Smooth muscle cell of bladder (primary cell): ENCODE measurements at places on chromosomes 4 and X. TPM values are rescaled to one million over a fixed set of nuclear protein-coding genes. Genes with fewer than 3 reads are reported as not detected.

Gene PAK3
- 1.6 TPM in 2 replicates for total RNA-seq

Gene DMRTC1
- not detected in 2 replicates for total RNA-seq

Gene GNPDA2
- 25.0 and 27.4 TPM in 2 replicates for total RNA-seq

Gene USP17L17
- total RNA-seq = not detected in 2 replicates

Gene DNAJB14
- total RNA-seq = 31.9 and 45.4 TPM in 2 replicates

Gene HSFX1
- total RNA-seq = 0.37 and 0.71 TPM in 2 replicates

Gene DUSP9
- not detected in 2 replicates for total RNA-seq

Gene RBMXL3
- total RNA-seq = not detected in 2 replicates

Gene TGIF2LX
- not detected in 2 replicates for total RNA-seq
